NCI-H1694 treated with DMSO at 0.1 percent for 48 hours (cell line): ENCODE measurements at places on chromosomes 2 and 18.

- DNase-seq, result no peak
Observed at GRCh38 chr2:88737385-88737784, 45.9 kb downstream of the RPIA start.

DNA sequence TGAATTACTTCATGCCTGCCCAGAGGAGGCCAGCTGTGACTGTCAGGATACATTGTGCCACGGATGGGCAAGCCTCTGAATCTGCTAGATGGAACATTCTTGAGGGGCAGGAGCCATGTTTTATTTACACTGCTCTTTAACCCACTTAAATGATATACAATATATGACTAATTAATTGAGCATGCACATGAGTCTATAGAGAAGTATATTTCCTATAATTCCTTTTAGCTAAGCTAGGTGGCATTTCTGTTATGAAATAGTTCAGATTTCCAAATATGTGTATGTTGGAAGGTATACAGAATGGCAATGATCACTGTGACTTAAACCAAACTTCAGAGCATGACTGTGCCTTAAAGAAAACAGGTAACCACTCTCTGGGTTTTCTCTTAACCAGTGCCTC, 131.7 kb downstream of the RAB3GAP1 start:
- DNase-seq, result no peak

GRCh38 chr2:21930226-21930625, 806.5 kb downstream of the TDRD15 start:
- DNase-seq, result no peak

DNA sequence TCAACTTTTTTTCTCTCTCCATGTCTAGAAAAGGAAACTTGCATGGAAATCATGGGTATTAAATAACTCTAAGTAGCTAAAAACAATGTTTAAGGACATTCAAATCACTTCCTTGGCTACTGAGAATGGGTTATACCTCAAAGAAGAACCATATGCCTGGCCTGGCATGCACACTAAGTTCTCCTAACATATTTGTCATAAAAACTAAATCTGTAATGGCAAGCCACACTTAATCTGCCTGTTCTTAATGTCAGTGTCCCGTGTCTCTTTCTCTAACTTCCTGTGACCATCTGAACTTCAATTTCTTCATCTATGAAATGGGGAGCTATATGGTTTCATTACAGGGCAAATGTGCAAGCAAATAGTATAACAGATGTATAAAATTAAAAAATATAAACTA, 11.1 kb downstream of the PDE1A start:
- DNase-seq, result no peak

- no peak for DNase-seq
Observed at GRCh38 chr2:42777883-42778805, 14.2 kb upstream of the OXER1 start.

DNA sequence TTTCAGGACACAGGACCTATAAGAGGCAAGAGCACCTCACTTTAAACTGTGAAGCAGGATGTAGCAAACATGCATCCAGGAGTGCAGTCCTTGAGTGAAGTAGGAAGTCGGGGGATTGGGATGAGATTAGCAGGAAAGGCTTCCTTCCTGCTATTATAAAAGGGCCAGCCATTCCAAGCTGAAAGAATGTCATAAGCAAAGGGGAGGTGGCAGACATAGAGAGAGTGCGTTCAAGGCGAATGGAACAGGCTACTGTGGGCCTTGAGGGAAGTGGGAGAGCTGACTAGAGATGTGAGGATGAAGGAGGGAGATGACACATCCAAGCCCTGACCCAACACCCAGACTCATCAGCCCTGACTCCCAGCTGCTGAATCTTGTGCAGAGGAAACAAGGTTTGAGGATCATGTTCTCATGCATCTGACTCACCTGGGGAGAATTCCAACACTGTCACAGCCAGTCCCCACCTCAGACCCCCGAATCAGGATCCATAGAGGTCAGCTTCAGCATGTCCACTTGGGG, 63.9 kb downstream of the GYPC start:
- DNase-seq, result no peak

DNA sequence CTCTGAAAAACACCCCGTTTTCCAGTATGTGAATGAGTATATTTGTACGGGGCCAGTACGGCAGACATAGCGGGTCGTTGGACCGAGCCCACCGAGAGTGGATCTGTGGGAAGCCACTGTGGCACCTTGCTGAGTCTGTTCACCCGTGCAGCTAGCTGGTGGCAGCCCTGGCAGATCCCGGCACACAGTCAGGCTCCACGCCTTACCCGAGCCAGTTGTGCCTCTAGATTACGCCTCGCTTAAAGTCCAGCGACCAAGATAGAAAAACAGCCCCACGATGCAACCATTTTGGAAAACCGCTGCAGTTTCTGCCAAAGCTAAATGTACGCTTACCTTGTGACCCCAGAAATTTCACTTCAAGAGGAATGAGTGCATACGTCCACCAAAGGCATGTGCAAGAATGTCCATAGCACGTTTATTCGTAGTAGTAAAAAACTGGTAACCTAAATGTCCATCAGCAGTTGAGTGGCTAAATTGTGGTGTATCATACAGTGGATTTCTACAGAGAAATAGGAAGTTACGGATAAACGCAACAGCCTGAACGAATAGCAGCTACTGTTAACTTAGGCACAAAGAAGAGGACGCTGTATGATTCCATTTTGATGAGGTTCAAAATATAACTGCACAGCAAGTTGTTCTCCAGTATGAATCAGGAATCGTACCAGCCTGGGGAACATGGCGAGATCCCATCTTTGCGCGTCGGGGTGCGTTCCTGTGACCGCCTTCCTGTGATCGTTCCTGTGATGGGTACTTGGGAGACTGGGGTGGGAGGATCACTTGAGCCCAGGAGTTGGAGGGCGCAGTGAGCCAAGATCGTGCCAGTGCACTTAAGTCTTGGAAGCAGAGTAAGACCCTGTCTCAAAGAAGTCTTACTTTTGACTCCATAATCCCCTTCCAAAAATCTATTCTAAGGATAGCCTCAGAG, 688 bp upstream of the WDR33 start:
- DNase-seq, result peak; percentile 25

DNA sequence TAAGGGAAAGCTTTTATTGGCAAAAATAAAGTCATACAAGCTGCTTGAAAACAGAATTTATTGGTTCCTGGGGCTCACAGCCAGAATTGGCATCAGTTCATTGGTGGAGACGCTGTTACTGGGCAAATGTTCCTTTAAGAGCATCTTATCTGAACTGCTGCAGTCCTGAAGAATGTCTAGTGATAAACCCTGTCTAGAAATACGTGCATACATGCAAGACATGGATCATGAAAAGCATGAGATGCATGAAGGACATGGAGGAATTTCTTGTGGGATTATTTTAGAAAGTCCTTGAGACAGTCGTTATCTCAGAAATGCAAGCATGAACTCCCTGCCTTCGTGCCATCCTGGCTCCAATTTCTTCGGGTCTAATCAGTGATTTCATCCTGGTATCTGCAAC, 32.5 kb upstream of the FHOD3 start:
- DNase-seq, result no peak

DNA sequence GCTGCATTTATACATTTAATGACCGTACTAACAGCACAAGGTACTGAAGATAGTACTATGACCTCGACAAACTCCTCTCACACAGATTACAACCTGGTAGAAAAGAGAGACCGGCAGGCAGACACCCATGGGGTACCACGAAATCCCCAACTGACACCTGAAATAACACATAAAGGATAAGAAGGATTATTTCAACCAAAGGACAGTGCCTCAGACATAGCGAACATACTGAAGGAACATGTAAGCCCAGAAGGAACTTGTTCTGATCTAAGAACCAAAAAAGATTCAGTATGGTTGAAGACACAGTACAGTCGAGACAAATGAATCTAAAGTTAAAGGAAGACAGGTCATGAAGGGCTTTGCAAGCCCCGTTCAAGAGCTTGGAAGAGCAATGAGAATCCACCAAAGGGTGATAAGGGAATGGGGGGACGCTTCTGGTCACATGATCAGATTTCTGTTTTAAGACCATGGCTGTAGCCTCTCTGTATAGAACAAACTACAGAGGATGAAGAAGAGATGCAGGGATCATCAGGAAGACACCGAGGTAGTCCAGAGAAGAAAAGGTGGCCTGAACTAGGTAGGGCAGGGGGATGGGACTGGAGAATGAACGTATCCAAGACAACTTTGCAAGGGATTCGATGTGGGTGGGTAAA, 902 bp downstream of the MCFD2 start:
- DNase-seq, result no peak

- DNase-seq, result no peak
Observed at GRCh38 chr2:44799754-44800153, 141.7 kb upstream of the SIX3 start.

GRCh38 chr2:165016772-165017411, 61.6 kb upstream of the SLC38A11 start:
- DNase-seq, result peak; percentile 81

DNA sequence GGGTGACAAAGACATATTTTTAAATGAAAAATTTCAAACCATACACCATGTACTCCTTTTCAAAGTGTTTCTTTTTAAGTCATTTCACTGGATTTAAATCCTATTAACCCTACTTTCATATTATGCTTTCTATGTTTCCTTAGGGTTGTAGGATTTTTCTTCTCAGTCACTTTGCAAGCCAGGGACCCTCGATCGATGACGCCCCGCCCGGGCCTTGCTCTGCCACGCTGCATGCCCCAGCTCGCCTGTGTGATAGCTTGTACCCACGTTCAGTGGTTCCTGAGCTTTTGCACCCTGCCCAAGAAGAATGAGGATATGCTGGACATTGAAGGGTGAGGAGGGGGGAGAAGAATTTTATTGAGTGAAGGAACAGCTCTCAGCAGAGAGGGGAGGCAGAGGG, 568.0 kb downstream of the TRIB2 start:
- no peak for DNase-seq

GRCh38 chr2:214320211-214320610, 90.6 kb upstream of the VWC2L start:
- no peak for DNase-seq

GRCh38 chr18:76234676-76235060, 260.4 kb downstream of the ZNF516 start:
- DNase-seq, result no peak

DNA sequence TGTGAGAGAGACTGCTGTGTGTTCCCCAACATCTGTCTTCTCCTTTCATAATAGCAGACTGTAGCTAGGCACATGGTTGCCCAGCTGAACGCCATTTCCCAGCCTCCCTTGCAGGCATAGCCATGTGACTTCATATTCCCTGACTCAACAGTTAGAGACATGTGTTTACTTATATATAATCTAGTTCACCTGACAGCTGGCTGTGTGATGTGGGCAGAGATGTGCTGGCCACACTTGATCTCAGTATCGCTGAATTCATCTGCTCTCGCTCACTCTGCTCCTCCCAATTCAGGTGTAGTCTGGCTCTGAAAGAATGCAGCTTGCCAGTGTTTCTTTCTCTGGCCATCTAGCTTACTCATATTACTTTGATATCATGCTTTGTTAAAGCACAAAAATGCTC, 52.3 kb upstream of the SEC11C start:
- DNase-seq, result no peak

DNA sequence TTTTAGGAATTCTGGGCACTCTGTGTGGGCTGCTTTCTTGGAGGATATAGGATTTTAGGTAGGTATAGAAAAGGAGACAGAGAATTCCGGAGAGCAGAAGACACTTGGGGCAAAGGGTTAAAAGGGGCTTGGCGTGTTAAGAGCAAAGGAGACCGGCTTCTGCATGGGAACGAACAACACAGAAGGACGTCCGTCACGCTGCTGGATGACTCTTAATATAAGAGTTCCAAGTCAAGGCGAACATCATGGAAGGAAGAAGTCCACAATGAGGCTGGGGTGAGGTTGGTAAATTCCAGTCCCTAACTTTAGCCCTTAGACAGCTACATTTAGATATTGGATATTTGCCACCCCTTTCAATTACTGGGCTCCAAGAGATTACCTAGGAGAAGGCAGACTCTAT, 15.9 kb upstream of the SLC20A1 start:
- no peak for DNase-seq

- no peak for DNase-seq
Observed at GRCh38 chr2:229620289-229620688, 94.1 kb downstream of the DNER start.

- DNase-seq, result no peak
Observed at GRCh38 chr2:200005675-200006074, 50.3 kb downstream of the MAIP1 start.

DNA sequence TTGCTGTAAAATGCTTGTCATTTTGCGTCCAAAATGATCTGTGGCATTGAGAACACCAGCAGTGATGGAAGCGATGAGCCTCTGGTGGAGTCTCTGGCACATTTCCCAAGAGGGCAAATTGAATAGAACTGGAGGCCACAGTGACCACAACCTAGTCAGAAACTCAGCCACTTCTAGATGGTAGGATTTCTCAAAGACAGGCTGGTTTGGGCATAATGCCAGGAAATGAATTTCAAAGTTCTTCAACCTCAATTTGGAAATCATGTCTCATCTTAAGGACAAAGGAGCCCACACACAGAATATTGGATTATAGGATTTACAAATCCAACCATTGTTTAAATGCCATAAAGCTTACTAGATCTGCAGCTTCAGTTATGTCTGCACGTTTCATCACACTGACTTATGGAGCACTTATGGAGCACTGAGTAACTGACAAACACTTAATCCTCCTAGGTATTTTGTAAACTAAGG, 132.1 kb downstream of the COL6A3 start:
- no peak for DNase-seq

DNA sequence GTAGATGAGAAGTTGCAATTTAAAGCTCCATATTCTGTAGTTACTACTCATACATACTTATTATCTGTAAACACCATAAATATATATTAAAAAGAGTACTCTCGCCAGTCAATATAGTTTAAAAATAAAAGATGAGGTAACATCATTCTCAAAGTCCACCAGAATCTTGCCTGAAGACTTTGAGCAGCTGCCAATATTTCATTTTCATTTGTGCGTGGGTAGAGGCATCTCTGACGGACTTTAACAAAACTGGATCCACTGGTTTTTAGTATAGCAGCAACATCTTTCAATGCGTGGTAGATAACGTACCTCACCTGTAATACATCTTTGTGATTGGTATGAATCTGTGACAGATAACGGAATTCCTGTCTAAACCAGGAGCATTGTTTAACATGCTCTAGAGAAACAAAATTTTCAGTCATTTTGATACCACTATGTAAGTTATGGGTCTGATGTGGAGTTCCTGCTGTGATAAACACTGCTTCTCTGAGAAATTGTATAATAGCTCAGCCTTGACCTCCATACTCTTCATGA, 45.0 kb downstream of the WDR75 start:
- DNase-seq, result no peak

DNA sequence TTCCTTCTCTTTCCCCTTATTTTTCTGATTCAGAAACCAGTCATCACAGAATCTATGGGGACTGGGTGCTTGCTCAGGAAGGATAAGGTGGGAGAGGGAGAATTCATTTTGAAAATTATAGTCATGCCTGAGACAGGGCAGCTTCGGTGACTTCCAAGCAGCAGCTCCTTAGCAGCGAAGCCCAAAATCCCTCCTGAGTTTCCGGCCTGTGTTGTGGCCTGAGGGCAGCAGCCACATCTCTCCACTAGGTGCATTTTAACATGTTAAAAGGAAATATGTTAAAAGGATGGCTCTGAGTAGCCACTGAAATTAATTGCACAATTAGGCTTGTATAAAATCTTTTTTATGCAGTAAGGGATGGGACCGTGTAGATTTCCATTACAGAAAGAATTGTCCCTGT, 207.0 kb upstream of the RAB12 start:
- no peak for DNase-seq
